NCI-H1105 (cell line): ENCODE measurements at places on chromosomes 1 and 21.

- no peak for DNase-seq
These were observed 58.5 kb downstream of the LPAR3 start for GRCh38 chr1:84834419-84835064.

GRCh38 chr1:38062361-38063288 is 16.0 kb upstream of the POU3F1 start:
- DNase-seq: peak; percentile 98

DNA sequence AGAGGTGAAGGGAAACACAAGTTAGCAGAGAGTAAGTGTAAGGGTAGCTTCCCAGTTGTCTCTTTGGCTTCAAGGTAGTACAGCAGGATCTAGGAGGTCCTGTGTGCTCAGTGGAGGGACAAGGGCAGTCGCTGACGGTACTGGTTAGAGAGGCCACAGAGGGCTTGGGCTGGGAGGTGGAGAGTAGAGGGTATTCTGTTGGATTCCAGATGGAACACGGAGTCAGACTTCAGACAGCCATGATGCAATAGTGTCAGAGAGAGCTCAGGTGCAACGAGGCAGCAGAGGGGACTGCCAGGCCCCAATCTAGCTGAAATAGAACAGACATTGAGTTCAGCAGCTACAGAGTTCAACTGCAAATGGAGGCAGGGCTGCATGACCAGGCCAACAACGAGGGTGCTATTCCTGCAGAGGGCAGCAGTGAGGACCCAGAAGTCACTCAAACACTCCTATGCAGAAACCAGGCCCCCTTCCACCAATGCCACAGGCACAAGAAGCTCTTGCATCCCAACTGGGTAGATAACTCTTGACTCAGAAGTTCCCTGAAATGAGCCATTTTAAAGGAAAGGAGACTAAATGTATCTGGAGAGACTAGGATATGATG is 325.0 kb upstream of the ESRRG start:
- no peak for DNase-seq

DNA sequence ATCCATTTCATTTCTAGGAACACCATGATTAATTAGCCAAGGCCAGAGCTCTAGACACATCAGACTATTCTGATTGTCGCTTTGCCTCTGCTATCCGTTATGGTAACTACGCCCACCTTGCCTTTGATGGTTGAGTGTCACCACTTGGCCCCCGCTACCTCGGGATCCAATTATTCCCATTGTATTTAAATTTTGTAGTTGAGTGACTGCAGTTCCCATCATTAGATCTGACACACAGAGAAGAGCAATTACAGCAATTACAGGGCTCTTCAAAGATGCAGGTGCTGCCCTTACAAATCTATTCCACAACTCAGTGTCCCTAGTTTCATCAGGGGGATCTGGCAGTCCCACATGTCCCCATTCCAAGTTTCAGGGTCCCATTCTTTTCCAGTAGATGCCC is 44.9 kb upstream of the ABCA4 start:
- DNase-seq: no peak
